ENCODE measurements at places on chromosomes 13 and 19.

GRCh38 chr19:42693760-42694350, 46.4 kb downstream of the PSG3 start:
- DNase-seq, result peak; percentile 25

DNA sequence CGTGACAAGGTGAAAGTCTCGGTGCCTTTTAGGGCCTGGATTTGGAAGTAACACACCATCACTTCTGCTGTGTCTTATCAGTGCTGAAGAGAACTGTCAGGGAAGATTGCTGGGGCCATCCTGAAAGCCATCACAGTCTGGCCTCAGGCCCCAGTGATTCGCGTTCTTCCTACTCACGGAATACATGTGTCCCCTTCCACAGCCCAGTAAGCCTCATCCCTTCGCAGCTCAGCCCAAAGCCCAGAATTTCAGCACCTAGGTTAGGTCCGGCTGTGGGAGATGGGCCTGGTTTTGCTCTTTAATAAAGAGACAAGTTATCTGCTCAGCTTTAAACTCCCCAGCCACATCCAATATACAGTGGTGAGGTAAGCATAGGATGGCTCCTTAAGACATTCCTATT, 113.0 kb upstream of the SPACA7 start:
- DNase-seq, result no peak

- no peak for DNase-seq
Measured at GRCh38 chr19:16289594-16289993, 35.0 kb upstream of the KLF2 start.

GRCh38 chr13:66234159-66234558, 996.0 kb downstream of the PCDH9 start:
- no peak for DNase-seq

DNA sequence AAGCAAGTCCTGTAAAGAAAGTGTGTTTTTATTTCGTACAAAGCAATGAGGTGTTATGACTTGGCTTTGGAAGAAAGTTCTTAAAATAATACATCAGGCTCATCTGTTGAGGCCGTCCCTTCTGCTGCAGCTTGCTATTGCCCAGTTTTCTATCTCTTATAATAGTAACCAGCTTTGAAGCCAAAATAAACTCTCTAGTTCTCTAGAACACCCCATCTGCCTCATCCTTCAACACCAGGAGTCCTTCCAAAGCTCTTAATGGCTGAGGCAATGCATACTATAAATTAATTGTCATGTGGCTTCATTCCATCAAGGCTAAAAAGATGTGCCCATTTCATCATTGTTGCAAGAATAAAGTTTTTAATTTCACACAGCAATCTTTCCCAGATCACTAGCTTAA, 49.4 kb upstream of the IPO5 start:
- DNase-seq, result no peak

- DNase-seq, result no peak
Measured at GRCh38 chr19:15464394-15465385, at the start of gene RASAL3. RASAL3 (minus strand) TSS chr19:15464544; CDS start chr19:15464358, 186 bp downstream.

DNA sequence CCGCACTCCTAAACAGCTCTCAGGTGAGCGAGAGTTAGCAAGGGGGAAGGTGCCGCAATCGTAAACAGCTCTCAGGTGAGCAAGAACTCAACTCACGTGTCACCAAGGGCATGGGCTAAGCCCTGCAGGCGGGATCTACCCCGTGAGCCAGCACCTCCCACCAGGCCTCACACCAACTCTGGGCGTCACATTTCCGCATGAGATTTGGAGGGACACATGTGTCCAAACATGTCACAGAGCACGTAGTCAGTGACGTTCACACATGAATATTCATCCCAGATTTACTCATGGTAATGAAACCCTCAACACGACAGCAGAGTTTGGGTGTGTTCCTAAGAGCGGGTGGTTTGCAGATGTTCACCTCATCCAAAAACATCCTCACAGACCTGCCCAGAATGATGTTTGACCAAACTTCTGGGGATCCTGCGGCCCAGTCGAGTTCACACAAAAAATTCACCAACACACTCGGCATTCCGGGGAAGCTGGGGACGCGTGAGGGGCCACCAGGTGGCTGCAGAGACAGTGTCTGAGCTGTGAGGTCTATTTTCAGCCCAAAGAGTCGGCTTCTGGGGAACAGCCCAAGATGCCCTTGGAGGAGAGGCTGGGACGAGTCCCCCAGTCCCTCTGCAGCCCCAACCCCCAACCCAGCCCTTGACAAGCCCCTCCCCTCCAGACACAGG, 19.6 kb downstream of the C2CD4C start:
- DNase-seq, result no peak

Data from kidney capillary endothelial cell (primary cell).